ENCODE measurements at places on chromosomes 1 and 21. TPM values are rescaled to one million over a fixed set of nuclear protein-coding genes. Genes with fewer than 3 reads are reported as not detected.

GRIK3 gene
- not detected for total RNA-seq

HES5 gene
- not detected for total RNA-seq

LRRC3 gene
- 2.0 TPM for total RNA-seq

REN gene
- total RNA-seq = not detected

RAB25 gene
- total RNA-seq = not detected

TNNI3K gene
- not detected for total RNA-seq

Measured in A549 treated with AZD2906 at 1 μM for 4 hours (cell line).